CD4-positive, alpha-beta memory T cell (primary cell): ENCODE measurements at places on chromosomes 3 and 15. TPM values are rescaled to one million over a fixed set of nuclear protein-coding genes. Genes with fewer than 3 reads are reported as not detected.

DNA sequence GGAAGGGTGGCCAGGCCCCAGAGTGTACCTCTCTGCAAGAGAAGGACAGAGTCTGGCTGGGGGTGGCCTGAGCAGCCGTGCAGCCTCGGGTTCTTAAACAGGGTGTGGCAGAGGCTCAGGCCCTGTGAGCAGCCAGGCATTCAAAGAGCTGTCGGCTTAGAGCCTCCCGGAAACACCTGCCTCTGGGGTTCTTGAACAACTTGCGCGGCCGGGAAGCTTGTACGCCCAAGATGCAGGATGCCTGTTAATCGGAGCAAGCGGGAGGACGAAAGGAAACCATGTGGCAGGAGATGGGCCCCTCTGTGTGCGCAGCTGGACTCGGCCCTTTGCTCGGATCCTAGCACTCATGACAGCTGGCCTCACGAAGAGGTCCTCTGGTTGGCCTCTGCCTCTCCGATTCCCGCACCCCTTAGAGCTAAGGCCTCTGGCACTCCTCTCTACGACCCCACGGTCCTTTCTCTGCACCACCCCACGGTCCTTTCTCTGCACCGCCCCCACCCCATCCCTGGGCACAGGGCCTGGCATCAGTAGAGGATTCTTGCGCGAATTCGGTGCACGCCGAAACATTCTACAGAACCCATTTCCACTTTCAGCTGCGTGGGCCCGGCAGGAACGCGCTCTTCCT is 23.9 kb upstream of the TXNRD3 start:
- no peaks in the 10 kb centered on the region for H3K36me3 ChIP-seq
- H3K27me3 ChIP-seq: no peaks in the 10 kb centered on the region
- no peak overlapping the region for H3K4me3 ChIP-seq
- no peak for DNase-seq
- H3K4me1 ChIP-seq: peaks cover 3% of the 10 kb centered on the region

- H3K27me3 ChIP-seq: no peaks in the 10 kb centered on the region
- peaks cover 32% of the 10 kb centered on the region for H3K36me3 ChIP-seq
- DNase-seq: no peak
- H3K4me3 ChIP-seq: no peak overlapping the region
Measured at GRCh38 chr3:17014284-17014683, 129.5 kb downstream of the PLCL2 start.

DNA sequence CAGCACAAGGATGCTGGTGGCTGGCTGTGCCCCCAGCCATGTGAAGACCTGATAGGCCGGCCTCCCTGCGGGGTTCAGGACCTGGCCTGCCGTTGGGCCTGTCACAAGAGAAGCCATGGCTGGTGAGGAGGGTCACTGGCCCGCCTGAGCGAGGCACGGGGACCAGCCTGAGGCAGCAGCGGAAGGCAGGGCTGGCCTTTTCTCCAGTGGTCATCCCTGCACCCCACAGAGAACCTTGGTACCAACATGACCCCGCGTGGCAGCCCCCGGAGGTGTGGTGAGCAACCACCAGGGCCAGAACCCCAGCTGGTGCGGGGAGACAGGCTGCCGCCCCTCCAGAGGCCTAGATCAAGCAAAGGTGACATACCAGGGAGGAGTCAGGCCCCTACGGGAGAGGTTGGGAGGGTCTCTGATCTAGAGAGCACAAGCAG is 134.1 kb upstream of the MEF2A start:
- no peak overlapping the region for H3K27ac ChIP-seq
- H3K4me1 ChIP-seq: peaks cover 23% of the 10 kb centered on the region
- H3K36me3 ChIP-seq: no peaks in the 10 kb centered on the region
- no peak overlapping the region for H3K4me3 ChIP-seq

GRCh38 chr15:72229947-72230196 is 1.1 kb downstream of the PKM start:
- H3K36me3 ChIP-seq: peaks cover 3% of the 10 kb centered on the region
- DNase-seq: no peak
- no peaks in the 10 kb centered on the region for H3K27me3 ChIP-seq
- peaks cover 53% of the 10 kb centered on the region for H3K4me1 ChIP-seq
- H3K4me3 ChIP-seq: peak overlapping the region; percentile 20
- peak overlapping the region; percentile 96 for H3K27ac ChIP-seq

DNA sequence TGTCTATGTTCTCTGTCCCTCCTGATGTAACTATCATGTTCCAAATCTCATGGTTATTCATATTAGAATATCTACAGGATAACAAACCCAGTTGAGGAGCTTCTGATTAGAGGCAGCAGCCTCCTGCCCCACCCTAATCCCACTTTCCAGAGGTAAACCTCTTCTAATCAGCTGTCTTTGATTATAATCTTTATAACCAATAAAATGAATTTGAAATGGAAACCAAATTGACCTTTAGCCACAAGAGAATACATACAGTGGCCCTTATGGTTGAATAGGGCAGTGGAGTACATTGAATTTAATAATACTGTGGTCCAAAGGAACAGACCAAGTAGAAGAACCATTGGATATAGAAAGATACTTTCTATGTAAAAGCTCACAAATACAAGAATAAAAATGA is 281.3 kb upstream of the UMPS start:
- no peaks in the 10 kb centered on the region for H3K4me1 ChIP-seq
- H3K36me3 ChIP-seq: no peaks in the 10 kb centered on the region
- DNase-seq: no peak
- no peak overlapping the region for H3K27ac ChIP-seq

- no peaks in the 10 kb centered on the region for H3K4me1 ChIP-seq
- H3K4me3 ChIP-seq: no peak overlapping the region
- H3K27ac ChIP-seq: no peak overlapping the region
- DNase-seq: no peak
- H3K36me3 ChIP-seq: no peaks in the 10 kb centered on the region
Measured at GRCh38 chr3:84967767-84968581, 9.2 kb downstream of the CADM2 start.

- no peaks in the 10 kb centered on the region for H3K27me3 ChIP-seq
- DNase-seq: peak; percentile 96
- peaks cover 28% of the 10 kb centered on the region for H3K4me1 ChIP-seq
- no peaks in the 10 kb centered on the region for H3K36me3 ChIP-seq
- H3K27ac ChIP-seq: peak within 1 kb of the TSS; percentile 99
Measured at GRCh38 chr3:53347261-53348064, at the start of gene DCP1A. DCP1A (minus strand) TSS chr3:53347543; CDS start chr3:53347517, 26 bp downstream.

GRCh38 chr3:9870978-9871377 is 9.1 kb downstream of the CIDEC start:
- no peak overlapping the region for H3K4me3 ChIP-seq
- no peak for DNase-seq
- no peaks in the 10 kb centered on the region for H3K36me3 ChIP-seq
- H3K4me1 ChIP-seq: no peaks in the 10 kb centered on the region
- H3K27ac ChIP-seq: no peak overlapping the region

- no peak for DNase-seq
- H3K27ac ChIP-seq: no peak overlapping the region
- H3K36me3 ChIP-seq: no peaks in the 10 kb centered on the region
- H3K27me3 ChIP-seq: no peaks in the 10 kb centered on the region
Measured at GRCh38 chr15:90320885-90321278, 31.2 kb upstream of the ZNF774 start.

DNA sequence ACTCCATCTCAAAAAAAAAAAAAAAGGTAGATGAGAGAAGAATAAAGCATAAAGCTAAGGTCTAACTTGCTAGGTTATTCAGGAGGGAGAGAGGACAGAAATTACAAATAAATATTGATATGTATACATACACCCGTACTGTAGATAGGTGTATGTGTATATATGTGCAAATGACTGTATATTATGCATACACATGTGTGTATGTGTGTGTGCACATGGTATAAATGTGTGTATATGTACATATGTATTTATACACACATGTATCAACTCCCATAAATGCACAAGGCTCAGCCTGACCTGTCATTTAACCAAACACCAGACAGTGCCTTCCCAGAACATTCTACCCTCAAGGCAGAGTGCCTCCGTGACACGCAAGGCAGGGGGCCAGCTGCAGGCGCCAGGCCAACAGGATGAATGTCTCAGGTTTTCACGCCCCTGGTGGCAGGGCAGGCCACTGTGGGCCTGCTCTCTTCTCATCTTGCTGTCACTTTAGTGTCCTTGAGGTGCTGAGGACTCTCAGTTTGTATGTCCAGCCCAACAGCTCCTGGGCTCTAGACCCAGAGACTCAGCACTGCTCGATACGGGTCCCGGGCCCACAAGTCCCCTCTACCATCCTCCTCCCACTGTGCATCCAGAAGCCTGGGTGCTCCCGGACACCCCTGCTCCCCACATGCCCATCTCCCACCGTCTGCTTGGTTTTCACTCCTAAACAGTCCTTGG is 40.4 kb downstream of the TM2D3 start:
- no peaks in the 10 kb centered on the region for H3K4me1 ChIP-seq
- H3K36me3 ChIP-seq: no peaks in the 10 kb centered on the region
- no peak for DNase-seq
- H3K27ac ChIP-seq: no peak overlapping the region
- no peaks in the 10 kb centered on the region for H3K27me3 ChIP-seq

- DNase-seq: no peak
- no peaks in the 10 kb centered on the region for H3K36me3 ChIP-seq
- H3K27ac ChIP-seq: no peak overlapping the region
Measured at GRCh38 chr3:179677884-179678283, 25.0 kb downstream of the USP13 start.

Gene CACNA1D
- total RNA-seq: not detected

DNA sequence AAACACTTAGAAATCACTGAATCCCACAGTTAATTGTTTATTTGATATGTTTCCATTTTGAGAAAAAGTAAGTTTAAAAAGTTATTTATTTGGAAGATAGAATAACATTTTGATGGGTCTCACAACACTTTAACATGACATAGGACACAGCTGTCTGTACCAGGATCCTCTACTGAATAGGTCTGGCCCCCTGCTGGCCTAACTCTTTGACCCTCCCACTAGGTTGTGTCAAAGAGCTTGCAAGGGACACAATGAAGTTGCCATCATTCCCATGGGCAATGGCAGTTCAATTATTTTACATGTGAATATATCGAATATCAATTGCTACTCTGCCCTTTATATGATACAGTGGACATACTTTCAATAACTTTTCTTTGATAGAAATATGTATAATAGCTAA is 138.9 kb downstream of the EPHA3 start:
- no peaks in the 10 kb centered on the region for H3K4me1 ChIP-seq
- DNase-seq: no peak
- no peak overlapping the region for H3K27ac ChIP-seq
- no peaks in the 10 kb centered on the region for H3K36me3 ChIP-seq
- no peaks in the 10 kb centered on the region for H3K27me3 ChIP-seq

DNA sequence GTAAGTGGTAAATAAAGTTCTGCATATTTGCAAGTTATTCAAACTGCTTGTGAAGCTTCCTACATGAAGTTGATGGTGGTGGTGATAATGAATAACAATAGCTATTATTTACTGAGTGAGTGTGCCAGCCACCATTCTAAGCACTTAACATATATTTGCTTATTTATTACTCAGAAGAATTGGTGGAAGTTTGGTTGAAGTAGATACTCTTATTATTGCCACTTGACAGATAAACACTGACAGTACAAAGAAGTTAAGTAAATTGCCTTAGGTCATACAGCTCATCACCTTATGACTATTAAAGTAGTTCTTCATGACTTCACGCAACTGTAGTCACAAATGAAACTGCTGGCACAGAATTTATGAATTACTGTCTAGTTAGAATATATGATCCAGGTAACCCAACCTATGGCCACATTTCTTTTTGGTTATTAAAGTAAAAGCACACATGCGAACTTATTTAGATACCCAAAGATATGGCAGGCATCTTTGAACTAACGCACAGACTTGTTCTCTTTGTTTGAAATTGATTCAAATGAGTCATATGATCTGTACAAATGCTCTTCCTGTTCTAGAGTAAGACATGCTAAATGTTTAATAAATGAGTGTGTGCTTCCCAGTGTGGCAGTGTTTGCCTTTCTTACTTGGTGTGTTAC is 99.8 kb upstream of the NR2F2 start:
- no peaks in the 10 kb centered on the region for H3K36me3 ChIP-seq
- no peaks in the 10 kb centered on the region for H3K27me3 ChIP-seq
- no peak for DNase-seq
